Astrocyte of the cerebellum (primary cell): ENCODE measurements at places on chromosomes 16 and 17.

DNA sequence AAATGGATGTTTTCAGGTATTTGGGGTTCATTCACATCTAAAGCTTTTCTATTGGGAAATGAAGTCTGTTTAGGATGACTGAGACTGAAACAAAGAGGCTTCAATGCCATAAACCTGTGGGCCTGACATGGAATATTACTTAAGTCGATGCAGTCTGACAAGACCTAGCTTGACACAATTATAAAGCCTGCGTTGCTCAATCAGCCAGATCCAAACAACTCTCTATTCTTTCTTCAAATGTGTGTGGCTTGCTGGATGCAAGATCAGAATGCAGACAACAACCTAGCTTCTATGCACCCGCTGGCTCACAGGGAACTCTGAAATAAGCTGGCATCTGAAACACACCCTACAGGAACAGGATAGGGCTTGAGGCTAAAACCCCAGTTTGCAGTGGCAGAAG is 40.0 kb downstream of the RFFL start:
- DNase-seq = no peak

DNA sequence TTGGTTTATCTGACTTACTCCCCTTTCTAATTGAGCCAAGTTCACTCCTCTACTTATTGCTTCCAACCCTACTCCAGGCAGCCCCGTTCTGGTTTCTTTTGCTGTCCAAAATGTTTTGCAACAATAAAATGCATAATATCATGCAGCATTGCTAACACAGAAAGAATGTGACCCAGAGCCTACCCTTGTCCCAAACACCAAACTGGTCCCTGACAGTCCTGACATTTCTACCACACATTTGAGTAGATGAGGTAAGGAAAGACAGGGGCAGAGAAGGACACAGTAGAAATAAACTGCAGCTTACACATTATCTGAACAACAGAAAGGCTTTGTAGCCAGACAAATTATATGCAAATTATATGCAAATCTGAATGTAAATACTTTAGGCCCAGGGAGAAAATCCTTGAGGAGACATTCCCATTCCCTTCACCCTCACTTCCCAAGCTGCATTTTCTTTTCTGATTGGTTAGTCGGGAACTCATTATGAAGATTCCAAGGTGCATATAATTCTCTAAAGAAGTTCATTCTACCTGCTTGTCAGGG is 31.6 kb downstream of the SOX9 start:
- DNase-seq = no peak

DNA sequence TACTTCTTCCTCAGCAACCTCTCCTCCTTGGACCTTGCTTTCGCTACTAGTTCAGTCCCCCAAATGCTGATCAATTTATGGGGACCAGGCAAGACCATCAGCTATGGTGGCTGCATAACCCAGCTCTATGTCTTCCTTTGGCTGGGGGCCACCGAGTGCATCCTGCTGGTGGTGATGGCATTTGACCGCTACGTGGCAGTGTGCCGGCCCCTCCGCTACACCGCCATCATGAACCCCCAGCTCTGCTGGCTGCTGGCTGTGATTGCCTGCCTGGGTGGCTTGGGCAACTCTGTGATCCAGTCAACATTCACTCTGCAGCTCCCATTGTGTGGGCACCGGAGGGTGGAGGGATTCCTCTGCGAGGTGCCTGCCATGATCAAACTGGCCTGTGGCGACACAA is 429 bp downstream of the OR2C1 start:
- DNase-seq = no peak

GRCh38 chr17:59300941-59301340 is 30.5 kb upstream of the YPEL2 start:
- DNase-seq = no peak

DNA sequence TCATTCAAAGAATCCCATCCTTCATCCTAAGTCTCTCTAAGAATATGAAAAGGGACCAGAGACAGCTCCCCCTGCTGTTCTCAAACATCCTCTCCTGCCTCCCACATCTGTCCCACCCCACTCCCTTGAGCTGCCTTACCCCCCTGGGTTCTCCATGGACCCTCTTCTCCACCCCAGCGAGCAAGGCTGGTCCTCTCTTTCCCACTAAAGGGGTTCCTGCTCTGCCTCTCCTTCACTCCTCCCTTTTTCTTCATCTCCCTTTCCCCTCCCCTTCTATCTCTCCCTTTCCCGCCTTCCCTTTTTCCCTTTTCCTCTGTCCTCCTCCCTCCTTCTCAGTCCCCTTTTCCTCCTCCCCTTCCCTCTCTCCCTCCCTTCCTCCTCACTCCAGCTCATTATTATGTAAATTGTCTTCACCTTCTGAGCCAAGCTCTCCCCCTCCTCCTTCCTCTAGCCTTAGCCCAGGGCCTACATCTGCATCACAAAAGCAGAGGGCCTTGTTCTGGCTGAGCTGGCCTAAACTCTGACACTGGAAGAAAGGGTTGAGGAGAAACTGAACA is 90.0 kb downstream of the GNAO1 start:
- no peak for DNase-seq

DNA sequence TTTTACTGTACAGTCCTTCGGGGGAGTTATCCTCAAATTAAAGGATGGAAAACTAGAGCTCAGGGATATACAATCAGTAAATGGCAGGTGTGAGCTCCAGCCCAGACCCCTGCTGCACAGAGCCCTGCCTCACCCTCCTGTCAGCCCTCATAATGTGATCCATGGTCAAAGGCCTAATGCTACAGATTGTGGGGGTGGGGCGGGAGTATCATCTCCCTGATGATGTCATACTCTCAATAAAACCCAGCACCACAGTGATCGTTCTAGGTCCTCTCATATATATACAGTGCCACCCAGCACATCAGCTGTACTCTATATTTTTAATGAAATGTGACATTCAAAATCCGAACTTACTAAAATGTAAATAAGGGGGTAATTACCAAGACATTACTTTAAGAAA is 61.5 kb downstream of the SLC39A11 start:
- DNase-seq = no peak

- no peak for DNase-seq
Measured at GRCh38 chr17:4938688-4939545, 929 bp downstream of the SLC25A11 start.

- DNase-seq = peak; percentile 19
Measured at GRCh38 chr17:63024716-63025115, 58.7 kb downstream of the TANC2 start.

DNA sequence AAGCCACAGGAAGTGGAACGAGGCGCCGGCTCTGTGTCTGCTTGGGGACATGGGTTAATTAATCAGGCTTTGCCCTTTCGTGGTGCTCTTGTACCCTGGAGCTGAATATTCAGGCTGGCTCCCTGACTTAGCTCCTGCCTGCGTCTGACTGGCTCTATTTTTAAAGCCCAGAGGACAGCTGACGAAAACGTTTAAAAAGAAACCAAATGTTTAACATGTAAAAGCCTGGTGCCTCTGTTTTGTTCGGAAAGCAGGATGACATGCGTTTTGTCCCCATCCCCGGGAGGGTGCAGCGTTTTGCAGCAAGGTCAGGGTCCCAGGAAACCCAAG is 61.1 kb downstream of the NT5M start:
- no peak for DNase-seq

DNA sequence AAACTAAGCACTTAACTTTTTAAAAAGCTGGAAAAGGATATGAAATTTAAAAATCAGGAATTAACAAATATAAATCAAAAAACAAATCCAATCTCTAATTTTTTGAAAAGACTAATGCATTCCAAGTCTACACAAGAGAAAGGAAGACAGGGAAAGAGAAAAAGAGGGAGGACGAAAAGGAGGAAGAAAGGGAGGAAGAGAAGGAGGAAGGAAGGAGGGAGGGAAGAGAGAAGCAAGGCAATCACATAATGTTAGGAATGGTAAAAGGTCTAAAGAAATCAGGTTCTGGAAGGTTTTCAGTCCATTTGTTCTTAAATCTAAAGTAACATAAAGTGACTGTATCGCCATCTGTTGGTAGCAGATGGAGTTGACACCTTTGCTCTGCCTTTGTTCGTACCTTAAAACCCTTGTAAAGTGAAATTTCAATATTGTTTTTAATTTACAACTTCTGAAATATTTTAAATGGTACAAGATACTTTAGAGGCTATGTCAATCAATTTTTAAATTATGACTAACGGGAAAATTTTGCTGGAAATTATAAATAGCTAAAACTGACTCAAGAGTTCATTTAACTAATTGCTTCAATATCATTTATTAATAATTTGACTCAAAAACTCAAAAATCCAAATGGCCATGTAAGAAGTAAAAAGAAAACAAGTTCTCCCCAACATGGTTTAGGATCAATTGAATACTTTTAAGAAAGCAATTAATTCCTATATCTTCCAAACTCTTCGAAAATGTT is 20.4 kb upstream of the CDYL2 start:
- peak; percentile 55 for DNase-seq

- DNase-seq = no peak
Measured at GRCh38 chr16:56414366-56414765, 11.0 kb downstream of the AMFR start.

DNA sequence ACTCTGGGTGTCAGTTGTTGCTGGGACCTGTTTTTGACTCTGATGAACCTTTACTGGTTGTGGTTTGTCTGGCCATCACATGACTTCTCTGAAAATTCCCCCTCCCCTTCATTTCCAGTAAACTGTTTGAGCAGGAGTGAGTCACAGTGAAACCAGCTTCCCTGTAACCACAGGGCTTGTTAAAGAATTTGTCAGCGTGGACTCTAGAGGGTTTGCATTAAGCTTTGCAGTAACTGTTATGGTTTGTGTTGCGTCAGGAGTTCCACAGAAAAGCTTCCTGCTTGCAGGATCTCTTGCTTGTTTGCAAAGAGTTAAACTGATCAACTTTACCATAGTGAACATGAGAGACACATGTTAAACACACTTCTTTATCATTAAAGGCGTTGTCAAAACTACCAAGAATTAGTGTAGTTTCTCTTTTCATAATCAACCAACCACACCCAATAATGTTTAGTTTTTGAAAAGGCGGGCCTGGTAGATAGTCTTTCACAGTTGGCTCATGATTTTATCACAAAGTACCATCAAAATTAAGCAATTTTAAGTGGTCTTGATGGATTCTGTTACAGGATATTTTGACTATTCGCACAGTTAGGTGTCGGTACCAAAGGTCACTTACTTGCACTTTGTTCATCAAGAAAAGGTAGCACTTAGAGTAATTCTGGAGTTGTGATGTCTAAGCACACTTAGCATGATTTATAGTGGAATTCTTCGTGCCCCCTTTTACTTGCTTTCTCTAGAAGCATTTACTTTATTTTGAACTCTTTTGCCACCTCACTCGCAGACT is 79.3 kb downstream of the VMP1 start:
- peak; percentile 100 for DNase-seq

- peak; percentile 37 for DNase-seq
Measured at GRCh38 chr17:38702166-38702915, 2.7 kb upstream of the MLLT6 start.

DNA sequence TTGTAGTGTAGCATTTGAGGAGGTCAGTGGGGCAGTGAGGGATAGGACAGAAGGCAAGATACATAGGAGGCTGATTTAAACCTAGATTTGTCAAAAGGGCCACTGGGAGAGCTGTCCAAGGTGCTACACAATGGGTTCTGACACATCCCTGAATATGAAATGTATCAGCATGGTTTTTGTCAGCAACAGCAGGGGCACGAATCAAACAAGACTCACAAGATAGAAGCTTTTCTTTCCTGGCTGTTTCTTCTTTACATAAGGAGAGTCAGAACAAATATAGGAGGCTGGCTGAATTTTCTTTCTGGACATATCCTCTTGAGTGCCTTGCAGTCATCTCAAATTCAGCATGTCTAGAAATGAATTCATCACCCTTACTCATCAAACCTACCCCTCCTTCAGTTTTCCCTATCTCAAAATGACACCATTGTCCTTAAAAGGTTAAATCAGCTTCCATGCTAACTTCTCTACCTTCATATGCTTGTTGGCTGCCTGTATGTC is 130.5 kb downstream of the NPIPB5 start:
- no peak for DNase-seq

GRCh38 chr17:28487881-28488532 is 14.6 kb downstream of the SLC13A2 start:
- no peak for DNase-seq

DNA sequence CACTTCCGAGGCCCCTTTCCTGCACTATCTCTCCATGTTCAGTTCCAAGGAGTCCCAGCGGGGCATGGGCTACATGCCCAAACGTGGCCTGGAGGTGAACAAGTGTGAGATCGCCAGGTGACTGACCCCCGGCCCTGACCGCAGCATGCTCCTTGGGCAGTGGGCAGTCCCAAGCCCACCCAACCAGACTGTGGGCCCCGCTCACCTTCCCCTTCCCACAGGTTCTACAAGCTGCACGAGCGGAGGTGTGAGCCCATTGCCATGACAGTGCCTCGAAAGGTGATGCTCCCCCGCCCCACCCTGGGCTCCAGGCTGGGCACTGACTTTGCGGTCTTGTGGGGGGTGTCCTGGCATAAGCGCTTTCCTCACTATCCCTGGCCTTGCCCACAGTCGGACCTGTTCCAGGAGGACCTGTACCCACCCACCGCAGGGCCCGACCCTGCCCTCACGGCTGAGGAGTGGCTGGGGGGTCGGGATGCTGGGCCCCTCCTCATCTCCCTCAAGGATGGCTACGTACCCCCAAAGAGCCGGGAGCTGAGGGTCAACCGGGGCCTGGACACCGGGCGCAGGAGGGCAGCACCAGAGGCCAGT is 4.7 kb downstream of the CORO1A start:
- DNase-seq = no peak

- no peak for DNase-seq
Measured at GRCh38 chr16:66895999-66896398, 15.7 kb downstream of the PDP2 start.

GRCh38 chr17:3012926-3013581 is 50.4 kb downstream of the OR1D5 start:
- peak; percentile 11 for DNase-seq

- no peak for DNase-seq
Measured at GRCh38 chr17:11205659-11206058, 35.4 kb upstream of the SHISA6 start.

DNA sequence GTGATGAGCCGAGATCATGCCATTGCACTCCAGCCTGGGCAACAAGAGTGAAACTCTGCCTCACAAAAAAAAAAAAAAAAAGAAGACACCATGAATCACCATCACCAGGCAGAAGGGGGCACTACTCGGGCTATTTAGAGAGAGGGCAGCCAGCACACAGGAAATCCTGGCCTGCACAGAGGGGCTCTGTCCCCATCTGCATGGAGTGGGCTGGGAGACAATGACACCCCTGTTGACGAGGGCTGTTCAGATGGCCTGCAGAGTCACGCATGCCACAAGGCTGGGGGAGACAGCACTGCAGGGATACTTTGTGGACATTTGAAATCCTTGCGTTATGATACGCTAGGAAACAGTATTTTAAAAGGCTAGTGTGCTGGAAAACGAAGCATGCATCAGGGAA is 48.3 kb downstream of the CUEDC1 start:
- no peak for DNase-seq

DNA sequence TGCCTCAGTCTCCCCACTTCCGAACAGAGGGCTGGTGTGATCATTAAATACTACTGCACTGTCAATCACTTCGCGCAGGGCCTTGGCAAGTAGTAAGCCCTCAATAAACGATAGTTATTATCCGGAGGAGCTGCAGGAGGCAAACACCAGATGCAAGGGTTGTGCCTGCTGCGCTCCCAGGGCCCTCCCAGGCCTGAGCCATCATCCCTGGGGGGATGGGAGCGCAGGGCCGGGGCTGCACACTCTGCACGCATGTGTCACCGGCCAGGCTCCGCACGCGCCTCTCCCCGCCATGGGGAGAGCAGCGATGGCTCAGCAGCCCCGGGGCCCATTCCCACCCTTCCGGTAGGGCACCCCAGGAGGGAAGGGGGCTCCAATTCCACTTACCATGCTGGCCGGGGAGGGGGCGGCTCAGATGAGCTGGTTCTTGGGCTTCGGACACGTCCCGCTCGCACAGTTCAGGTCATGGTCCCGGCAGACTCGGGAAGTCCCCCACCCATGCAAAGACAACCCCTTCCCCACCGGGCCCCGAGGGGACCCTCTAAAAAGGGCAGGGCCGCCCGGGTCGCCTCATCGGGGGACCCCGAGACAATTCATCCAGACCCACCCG is 681 bp downstream of the XPO6 start:
- no peak for DNase-seq
